ENCODE measurements at places on chromosomes 2 and 18. TPM values are rescaled to one million over a fixed set of nuclear protein-coding genes. Genes with fewer than 3 reads are reported as not detected.

- no peak for DNase-seq
Measured at GRCh38 chr2:128735296-128735960, 416.8 kb upstream of the HS6ST1 start.

- DNase-seq: no peak
Measured at GRCh38 chr2:119157850-119158511, 570 bp downstream of the C1QL2 start.

DNA sequence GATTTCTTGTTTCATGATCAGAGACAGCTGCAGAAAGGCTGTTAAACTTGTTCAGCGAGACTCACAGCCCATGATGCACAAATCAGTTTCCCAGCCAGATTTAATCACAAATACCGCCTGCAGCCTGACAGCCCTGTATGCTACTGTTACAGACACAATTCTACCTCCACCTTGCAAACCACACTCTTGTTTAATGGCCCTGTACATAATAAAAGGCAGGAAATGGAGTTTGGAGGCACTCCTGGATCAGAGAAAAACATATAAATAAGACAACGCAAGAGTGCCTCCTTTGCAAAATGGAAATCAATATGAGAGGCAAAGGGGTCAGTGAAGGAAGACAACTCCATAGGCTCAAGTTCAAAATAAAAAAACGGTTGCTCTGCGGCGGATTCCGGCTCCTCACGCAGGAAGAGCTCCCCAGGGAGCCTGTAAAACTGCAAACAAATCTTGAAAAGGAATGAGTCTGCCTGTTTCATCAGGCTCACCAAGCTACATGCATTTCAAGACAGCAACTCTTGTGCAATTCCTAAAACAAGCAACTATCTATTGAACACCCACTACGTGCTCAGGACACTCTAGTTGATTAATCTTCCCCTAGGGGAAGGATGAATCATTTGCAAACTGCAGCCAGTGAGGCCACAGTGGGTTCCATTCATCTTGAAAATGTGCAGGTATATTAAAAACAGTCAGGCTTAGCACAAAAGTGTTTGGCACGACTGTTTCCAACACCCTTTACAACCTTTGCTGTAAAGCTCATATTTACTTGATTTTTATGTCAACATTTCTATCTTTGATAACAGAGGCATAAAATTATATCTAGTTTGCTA lies 37.5 kb downstream of the TBC1D8 start:
- DNase-seq: no peak

GRCh38 chr2:46117379-46117778 lies 179.8 kb upstream of the EPAS1 start:
- DNase-seq: no peak

- no peak for DNase-seq
Measured at GRCh38 chr2:199228887-199229819, 228.6 kb downstream of the SATB2 start.

DNA sequence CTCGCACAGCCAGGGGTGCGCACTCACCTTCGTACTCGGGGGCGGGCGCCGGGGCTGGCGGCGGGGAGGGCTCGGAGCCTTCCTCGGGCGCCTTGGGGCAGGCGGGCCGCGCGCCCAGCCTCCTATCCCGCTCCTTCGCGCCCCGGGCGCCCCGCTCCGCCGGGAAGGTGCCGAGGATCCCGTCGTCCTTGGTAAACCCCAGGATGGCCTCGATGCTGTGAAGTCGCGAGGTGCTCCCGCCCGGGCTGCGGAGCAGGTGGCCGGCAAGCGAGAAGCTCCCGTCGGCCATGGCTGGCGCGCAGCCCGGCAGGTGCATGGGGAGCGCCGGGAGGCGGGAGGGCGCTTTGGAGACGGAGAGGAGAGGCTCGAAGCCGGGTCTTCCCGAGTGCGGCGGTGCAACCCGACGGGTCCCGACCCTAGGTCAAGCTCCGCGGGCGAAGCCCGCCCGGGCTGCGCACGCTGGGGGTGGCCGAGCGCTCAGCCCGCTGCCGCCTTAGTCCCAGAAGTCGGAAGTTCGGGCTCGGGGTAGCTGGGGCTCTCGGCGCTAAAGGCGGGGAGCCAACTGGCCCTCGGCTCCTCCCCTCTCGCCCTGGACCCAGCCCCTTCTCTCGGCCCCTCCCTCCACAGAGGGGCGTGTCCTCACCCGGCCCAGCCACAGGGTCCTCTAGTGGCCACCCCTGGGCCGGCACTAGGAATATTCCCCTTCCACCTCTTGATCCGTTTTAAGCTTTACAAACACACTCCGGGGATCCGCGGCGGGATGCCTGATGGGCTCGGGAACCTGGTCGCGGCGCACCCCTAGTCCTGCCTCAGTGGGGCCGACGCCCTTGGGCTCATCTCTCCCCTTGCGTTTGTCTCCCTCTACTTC lies at the start of gene RAX:
RAX (minus strand) TSS at position 564 of the 868 bp plus-strand sequence; CDS start at position 316, 248 bp downstream.
- no peak for DNase-seq

DNA sequence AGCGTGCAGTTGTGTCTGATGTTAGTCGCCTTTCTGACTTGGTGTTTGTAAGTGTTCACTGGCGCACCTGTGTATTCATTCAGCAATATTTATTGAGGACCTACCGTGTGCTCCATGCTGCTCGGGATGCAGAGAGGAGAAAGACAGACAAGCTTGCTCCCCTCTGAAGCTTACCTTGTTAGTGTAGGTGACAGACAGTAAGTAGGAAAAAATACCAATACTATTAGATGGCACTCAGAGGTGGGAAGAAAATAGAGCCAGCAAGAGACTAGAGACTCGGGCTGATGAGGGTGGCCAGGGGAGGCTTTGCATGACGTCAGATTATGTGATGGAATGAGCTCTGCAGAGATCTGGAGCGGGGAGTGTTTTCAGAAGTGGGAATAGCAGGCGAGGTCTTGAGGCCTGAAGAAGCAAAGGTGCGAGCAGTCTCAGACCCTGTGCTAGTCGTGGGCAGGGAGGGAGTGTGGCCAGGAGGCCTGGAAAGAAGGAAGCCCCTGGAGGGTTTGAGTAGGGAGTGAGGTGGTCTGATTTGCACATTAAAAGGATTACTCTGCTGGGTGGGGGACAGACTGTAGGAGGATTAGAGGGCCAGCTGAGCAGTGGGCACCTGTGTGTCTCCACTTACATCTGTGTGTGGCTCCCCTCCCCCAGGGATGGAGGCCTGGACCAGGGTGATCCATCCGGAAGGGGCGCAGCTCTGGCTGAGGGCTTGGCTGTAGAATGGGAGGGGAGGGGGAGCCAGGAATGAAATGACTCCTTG lies 11.8 kb downstream of the MTCL1 start:
- DNase-seq: no peak

DNA sequence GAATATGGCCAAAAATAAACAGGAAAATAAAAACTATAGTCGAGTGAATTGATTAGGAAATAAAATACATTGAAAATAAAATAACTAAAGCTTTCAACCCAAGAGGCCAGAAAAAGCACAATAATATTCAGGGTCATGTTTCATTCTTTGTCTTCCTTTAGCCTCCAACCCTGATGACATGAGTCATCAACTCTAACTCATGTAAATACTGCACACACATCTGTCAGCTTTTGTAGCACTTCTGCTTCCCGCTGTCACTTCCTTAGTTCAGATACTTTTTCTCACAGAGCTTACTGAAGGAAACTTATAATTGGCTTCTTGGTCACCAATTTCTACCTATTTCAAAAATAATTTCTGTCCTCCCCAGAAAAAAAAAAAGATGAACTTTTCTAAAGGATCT lies 112.8 kb downstream of the UPP2 start:
- no peak for DNase-seq

DNA sequence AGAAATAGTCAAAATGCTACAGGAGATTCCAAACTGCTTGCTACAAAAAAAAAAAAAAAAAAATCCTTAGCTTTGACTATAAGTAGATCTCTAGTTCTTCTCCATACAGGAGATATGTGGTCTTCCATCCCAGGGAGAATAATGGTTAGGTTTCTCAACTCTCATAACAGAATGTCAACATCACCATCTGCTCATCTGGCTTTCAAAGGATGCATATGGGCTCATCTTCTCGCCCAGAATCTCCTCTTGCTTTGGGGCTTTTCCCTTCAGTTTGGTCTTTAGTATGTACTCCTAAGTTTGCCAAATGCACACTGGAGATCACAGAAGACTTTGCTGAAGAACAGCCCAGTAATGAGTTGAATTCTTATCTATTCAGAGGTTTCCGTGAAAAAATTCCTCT lies 240.7 kb downstream of the NRXN1 start:
- no peak for DNase-seq

DNA sequence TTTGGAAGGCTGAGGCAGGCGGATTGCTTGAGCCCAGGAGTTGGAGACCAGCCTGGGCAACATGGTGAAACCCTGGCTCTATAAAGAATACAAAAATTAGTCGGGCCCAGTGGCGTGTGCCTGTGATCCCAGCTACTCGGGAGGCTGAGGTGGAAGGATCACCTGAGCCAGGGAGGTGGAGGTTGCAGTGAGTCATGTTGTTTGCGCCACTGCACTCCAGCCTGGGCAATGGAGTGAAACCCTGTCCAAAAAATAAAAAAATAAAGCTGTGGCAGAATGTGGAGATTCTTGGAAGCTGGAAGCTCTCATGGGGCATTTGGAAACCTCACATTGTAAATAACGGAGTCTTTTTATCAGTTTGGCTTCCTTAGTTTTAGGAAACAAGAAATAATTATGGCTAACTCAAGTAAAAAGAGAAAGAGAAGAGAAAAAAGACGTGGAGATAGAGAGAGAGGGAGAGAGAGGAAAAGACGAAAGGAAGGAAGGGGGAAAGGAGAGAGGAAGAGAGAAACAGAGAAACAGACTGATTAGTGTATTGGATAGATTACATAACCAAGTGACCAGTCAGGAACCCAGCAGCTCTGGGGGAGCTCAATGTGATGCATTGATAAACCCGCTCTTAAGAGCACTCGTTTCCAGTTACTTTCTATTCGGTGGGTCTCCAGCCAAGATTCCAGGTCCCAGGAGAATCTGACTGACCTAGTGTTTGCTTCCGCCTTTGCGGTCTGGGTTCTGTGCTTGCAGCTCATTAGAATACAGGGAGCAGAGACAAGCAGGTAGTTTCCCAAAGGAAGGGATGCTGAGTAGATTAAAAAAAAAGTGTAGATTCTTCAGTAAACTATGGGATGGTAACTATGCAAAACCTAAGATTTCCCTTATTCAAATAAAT lies 1.1 kb upstream of the SPAST start:
- no peak for DNase-seq

DNA sequence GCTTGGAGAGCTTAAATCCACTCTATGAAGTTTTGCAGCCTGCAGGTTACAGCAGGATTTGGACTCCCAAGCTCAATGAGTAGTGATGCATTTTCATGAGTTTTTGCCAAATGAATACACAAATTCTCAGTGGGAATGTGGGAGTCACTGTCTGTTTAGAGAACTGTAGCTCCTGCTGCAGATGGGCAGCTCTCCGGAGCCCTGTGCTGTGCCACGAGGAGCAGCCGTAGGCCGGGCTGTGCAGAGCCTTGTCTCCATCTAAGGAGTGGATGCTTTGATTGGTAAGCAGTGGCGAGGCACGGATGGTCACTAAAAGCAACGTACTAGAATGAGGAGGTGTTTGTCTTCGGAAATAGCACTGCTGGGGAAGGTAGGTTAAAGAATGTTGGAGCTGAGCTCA lies 96.0 kb upstream of the NFATC1 start:
- DNase-seq: no peak

Gene TTC32
- total RNA-seq: 5.2 TPM

Measured in esophagus squamous epithelium (tissue), 5 donors.